NCI-H1417 (cell line): ENCODE measurements at places on chromosomes 11 and 22.

DNA sequence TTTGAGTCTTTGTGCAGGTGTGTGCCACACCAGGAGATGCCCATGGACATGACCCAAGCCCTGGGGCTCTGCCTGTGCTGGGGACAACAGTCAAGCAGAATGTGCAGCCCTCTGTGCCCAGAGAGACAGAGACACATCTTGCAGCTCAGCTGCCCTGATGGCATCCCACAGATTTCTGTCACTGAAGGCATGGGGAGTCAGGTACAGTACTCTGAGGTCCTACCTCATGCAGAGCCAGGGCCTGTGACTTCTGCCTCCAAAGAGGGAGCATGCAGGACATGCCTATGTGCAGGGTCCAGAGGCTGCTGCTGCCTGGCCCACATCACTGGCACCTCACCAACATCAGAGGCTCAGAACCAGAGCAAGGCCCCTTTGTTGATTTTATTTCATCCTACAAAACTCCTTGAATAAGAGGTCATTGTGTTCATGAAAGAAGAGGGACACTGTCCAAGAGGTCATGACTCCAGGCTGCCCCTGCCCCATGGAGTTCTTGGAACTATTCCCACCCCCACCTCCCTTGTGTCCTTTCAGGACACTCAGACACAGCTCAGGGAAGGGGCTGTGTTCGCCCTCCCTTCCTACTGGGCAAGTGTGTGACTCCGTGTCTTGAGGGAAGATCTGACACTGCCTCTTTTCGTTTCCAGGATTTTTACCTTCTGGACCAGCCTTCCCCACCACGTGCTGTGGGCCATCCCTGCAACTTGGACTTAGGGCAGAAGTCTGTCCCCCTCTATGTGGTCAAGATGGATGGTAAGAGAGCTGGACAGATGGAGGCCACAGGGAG is 62.3 kb downstream of the BTG4 start:
- DNase-seq: no peak

GRCh38 chr11:59938718-59939117 is 486 bp downstream of the OOSP1 start:
- no peak for DNase-seq

- no peak for DNase-seq
Observed at GRCh38 chr11:33294797-33295196, 37.6 kb downstream of the HIPK3 start.

DNA sequence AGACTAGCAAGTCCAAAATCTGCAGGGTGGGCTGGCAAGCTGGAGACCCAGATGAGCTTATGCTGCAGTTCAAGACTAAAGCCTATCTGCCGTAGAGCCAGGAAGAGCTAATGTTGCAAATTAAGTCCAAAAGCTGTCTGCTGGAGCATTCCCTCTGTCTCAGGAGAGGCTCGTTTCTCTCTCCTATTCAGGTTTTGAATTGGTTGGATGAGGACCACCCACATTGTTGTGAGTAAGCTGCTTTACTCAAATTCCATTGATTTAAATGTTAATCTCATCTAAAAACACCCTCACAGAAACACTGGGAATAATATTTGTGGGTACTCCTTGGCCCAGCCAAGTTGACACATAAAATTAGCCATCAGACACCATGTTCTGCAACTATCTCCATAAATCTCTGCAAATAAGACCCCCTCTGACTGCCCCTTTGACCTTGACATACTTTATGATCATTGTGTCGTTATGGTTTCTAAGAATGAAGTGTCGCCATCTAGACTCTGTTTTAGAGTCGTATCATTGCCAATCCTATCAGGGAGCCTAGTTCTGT is 16.8 kb upstream of the CUL5 start:
- no peak for DNase-seq

- no peak for DNase-seq
Observed at GRCh38 chr22:17910561-17911311, 113.6 kb downstream of the MICAL3 start.

GRCh38 chr11:77109236-77110019 is 6.8 kb downstream of the OMP start:
- no peak for DNase-seq

- DNase-seq: no peak
Observed at GRCh38 chr11:36195496-36196354, 93.5 kb downstream of the COMMD9 start.

DNA sequence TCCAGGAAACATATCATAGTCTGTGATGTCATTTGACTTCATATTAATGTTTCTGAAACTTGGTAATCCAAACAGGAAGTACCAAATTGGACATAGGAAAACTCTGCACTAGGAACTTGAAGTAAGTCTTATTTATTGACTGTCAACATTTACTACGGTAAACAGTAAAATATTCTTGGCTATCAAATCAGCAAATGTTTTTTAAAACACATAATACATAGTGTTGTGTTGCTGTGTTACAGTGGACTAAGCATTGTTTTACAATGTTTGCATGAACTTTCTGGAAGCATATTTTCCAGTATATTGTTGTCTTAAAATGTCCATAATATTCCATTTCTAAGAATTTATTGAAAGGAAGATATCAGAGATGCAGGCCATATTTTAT is 2.8 kb upstream of the OR51E2 start:
- DNase-seq: no peak

GRCh38 chr11:118615976-118616371 is 8.6 kb downstream of the PHLDB1 start:
- DNase-seq: no peak

GRCh38 chr22:30250661-30251267 is 4.2 kb upstream of the LIF start:
- no peak for DNase-seq

GRCh38 chr11:35352077-35352888 is 67.1 kb downstream of the SLC1A2 start:
- DNase-seq: no peak

- DNase-seq: no peak
Observed at GRCh38 chr11:47914743-47915142, 65.6 kb upstream of the PTPRJ start.

DNA sequence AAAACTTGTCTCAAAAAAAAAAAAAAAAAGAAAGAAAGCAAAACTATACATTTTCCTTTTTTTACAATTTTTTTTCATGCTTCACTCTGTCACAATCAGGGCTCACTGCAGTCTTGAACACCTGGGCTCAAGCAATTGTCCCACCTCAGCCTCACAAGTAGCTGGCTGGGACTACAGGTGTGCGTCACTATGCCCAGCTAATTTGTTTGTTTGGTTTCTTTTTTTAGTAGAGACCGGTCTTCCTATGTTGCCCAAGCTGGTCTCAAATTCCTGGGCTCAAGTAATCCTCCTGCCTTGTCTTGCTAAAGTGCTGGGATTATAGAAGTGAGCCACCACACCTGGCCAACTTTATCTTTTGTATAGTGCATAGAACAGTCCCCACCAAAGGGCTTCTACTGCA is 15.0 kb upstream of the CXCR5 start:
- no peak for DNase-seq

GRCh38 chr11:117428186-117428855 is 100.7 kb downstream of the CEP164 start:
- DNase-seq: no peak

DNA sequence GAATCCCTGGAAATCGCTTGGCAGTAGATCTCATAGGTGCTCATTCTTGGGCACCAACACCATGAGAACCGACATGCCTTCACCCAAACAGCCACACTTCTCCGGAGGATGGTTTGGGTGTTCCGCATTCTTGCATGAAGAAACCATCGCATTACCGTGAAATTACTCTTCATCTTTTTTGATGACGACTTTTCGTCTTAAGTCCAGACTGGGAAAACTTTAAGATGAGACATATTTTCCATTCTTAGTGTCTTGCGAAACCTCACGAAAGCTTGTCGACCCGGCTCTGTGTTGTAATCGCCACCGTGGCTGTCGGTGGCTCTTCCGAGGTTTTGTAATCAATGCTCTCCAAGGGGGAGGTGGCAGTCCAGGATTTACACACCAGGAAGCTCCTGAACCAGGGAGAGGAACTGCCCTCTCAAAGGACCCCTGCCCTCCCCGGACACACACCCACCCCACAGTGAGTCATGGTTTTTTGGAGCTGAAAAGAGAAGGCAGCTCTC is 1.7 kb downstream of the TOM1 start:
- DNase-seq: no peak

- no peak for DNase-seq
Observed at GRCh38 chr11:26088391-26088790, 243.5 kb upstream of the ANO3 start.

DNA sequence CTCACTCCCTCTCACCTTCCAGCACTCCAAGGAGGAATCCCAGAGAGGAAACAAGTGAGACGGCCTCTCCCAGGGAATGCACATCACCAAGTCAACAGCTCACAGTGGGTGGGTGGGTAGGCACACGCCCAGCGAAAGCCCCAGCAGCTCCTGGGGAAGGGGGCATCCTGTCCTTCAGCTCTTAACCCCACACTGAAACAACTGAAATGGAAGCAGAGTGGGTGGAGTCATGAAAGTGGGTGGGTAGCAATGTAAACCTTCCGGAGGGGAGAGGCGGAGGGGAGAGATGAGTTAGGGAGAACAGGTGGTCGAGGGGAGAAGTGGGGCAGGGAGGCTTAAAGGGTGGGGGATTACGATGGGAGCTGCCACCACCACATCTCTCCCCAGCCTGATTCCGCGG is 5.4 kb downstream of the MCHR1 start:
- no peak for DNase-seq

DNA sequence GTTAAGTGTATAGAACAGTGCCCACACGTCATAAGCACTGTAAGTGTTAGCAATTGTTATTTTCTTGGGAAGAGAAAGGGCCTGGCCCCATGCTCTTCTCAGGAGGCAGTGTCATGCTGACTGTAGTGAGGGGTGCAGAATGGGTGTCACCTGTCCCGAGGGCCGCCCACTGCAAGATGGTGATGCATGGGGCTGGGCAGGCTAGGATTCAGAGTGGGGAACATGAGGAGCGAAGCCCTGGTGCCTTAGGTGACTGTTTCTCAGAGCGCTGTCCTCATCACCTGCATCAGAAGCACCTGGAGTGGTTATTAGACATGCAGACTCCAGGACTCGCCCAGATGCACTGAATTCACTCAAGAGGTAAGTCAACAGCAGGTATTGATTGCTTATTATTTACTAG is 101.0 kb upstream of the PARVA start:
- DNase-seq: peak; percentile 76

DNA sequence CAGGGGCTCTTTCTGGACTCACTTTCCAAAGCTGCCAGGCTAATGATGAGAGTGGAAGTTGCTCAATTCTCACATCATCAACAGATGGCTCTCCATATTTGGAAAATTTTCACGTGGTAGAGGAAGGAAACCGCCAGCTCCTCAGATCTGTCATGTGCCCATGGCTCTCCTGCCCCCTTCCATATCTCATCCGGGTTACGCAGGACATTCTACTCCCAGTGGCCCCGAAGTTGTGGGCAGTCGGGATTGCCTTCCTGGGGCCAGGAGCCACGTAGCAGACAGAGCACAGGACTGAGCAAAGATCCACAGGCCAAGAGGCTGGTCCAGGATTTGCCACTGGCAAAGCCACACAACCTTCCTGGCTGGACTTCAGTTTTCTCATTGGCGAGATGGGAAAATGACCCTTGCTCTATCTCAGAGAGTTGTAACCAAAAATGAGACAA is 38.8 kb downstream of the RPUSD4 start:
- DNase-seq: no peak

GRCh38 chr11:130192845-130193267 is 33.3 kb downstream of the ST14 start:
- no peak for DNase-seq

DNA sequence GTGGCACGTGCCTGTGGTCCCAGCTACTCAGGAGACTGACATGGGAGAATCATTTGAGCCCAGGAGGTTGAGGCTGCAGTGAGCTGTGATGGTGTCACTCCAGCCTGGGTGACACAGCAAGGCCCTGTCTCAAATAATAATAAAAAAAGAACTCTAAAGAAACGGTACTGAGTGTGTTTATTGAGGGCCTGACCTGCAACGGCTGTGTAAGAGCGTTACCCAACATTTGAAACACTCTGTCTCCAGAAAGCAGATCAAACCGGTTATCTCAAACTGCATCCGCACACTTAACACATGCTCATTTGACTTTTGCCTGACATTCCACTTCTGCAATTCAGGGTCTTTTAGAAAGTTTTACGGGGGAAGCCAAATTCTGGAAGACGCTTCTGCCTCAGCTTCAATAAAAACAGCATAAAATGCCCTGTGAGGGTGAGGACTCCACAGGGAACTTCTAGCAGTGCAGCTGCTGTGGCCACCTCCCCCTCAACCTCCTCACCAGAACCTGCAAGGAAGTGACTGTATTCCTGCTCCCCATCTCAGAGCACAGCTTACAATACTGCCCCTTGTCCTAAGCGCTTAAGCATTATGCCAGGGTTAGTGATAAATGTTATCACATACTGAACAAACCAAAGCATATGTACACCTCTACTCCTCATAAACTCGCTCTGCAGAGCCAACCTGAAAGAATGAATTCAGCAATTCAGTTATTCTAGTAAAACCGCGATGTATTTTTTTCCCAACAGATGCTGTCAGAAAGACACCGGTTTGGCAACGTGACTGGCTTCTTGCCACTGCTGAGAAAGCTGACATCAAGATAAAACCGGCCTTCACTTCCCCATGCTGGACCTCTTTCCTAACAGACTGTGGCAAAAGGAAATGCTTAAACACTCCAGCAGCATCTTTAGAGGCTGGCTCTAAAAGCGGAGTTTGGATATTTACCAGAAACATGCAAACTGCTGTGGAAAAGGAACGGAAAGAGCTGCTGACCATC is 52.2 kb downstream of the PRDM10 start:
- no peak for DNase-seq

- DNase-seq: no peak
Observed at GRCh38 chr11:19243143-19243542, 2.4 kb upstream of the E2F8 start.

- no peak for DNase-seq
Observed at GRCh38 chr11:128066399-128066798, 521.0 kb downstream of the ETS1 start.

DNA sequence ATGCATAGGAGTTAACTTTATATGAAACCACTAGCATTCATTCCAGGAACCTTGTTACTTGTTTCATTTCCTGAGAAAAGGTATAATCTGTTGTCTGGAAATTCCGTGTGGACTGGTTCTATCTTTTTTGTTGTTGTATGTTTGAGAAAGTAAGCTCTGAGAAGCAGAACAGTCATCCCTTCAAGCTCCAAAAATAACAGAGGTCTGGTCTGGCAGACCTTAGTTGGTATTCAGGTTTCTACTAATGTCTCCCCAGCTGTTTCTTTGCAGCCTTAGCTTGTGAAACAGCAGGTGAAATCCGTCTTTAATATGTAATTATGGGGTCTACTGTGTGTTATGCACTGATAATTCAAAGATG is 2.4 kb downstream of the RNF121 start:
- no peak for DNase-seq

GRCh38 chr11:11703885-11704284 is 82.1 kb upstream of the GALNT18 start:
- DNase-seq: no peak
